ENCODE measurements at places on chromosomes 13 and 19. TPM values are rescaled to one million over a fixed set of nuclear protein-coding genes. Genes with fewer than 3 reads are reported as not detected.

The CBLC gene
- total RNA-seq: 0.25 TPM

The KLK11 gene
- total RNA-seq: not detected

GRCh38 chr13:20125783-20126165 lies 35.1 kb downstream of the GJA3 start:
- DNase-seq: no peak

DNA sequence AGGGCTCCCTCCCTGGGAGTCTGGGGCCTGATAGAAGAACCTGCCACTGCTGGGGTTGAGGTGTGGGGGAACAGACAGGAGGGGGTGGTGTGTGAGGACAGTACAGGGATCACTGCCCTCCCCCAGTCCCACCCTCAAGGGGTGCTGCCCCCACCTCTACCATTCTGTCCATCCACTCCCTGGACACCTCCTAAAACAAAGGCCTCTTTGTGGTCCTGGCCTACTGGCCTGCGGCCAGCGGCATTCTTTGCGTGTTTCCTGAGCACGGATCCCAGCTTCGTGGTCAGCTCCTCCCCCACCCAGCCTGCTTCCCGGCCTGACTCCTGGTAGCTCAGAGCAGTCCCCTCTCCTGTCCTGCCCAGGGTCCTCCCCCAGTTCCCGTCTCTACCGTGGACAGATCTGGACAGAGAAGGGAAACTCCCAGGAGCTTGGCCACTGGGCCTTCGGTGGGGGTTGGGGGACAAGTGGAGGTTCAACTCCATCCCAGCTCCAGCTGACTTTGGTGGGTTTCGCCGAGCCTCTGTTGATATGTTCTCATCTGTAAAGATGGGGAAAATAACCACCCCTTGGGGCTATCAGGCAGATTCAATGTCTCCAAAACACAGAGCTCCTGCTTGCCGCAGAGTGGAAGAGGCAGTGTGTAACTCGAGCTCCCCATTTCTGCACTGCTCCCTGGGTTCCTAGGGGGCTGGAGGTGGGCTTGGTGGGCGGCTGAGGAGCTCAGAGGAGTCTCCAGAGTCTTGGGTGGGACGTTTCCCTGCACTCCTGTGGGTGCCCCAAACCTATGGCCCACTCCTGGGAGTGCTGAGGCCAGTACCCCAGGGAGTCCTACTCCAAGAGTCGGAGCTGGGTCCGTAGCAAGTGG lies 48.7 kb downstream of the LYL1 start:
- DNase-seq: no peak

DNA sequence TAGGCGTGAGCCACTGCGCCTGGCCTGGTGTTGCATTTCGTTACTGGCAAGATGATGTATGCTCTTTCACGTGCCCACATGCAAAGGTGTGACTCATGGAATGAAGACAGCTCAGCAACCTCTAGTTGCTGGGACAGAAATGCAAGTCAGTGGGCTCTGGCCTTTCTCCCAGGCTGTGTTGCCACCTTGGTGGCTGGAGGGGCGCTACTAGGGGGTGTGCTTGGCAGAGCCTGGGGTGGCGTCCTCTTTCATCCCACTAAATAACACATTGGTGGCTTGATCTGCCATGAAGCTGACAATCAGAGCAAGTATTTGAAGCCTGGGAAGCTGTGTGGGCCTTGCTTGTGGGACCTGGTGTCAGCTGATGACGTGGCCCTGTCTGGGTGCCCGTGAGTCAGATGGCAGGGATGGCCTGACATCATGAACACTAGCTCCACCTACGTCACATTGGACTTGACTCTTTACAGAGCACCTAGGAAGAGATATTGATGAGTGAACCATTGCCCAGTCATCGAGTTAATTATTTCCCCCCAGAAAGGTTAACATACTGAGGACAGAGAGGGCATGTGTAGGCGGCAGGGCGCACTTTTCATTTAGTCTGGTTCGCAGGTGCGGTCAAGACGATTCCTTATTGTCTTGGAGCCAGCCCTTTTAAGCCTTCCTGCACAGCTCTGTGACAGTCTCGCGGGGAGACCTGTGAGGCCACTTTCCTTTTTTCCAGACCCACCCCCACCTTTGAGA lies 154.2 kb downstream of the TM9SF2 start:
- no peak for DNase-seq

DNA sequence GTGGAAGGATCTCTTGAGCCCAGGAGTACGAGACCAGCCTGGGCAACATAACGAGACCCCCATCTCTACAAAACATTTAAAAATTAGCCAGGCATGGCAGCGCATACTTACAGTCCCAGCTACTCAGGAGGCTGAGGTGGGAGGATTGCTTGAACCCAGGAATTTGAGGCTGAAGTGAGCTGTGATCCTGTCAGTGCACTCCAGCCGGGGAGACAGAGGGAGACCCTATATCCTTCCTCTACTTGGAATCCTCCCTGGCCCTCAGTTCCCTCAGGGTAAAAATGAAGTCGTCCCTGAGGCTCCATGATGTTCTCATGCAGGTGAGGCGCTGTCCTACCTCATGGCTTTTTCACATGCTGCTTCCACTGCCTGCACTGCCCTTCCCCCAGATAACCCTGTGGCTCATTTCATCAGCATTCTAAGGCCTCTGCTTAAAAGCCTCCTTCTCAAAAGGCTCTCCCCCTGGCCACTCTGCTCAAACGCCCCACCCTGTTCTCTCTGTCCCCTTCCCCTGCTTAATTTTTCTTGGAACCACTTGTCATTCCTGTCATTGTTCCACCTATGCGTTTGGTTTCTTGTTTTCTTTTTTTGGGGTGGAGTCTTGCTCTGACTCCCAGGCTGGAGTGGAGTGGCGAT lies 19.2 kb downstream of the DNM2 start:
- no peak for DNase-seq

The KIR2DL4 gene
- 0.25 TPM for total RNA-seq

GRCh38 chr19:54677217-54677616 lies 14.4 kb downstream of the LILRB4 start:
- no peak for DNase-seq

DNA sequence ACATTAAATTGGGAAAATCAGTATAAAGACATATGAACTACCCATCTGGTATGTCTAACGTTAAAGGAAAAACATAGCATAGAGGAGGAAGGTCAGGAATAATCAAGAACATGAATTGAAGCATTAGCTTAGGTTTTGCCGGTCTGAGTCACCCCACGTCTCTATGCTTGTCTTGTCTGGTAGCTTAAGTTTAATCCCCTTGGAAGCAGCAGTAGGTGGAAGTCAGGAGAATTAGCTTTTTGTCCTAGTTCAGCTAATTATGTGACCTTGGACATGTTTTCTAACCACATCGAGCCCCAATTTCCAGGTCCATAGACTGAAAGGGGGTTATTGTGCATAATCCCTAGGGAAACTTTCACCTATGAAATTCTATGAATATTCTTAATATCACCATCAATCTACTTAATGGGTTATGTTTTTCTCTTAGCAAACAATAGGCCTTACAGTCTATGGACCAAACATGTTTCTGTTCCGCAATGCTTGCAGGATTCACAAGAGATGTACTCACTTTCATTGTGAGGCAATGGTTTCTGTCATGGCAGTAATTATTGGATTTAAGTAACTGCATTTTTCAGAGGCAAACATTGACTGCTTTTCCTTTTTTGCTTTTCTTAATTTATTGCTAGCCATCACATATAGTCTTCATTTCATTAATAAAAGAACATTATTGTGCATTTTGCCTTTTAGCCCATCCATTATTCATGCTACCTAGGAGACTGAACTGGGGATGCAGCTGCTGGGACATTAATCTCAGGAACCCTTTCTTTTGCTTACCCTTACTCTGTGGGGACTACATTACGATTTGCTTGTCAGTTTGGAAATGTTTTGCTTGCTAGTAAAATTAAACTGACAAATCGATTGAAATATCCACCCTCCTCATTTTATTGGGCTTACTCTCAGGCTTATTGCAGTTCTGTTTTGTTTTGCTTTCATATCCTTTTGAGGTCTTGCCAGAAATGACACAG lies 304.8 kb upstream of the MAB21L1 start:
- DNase-seq: no peak

DNA sequence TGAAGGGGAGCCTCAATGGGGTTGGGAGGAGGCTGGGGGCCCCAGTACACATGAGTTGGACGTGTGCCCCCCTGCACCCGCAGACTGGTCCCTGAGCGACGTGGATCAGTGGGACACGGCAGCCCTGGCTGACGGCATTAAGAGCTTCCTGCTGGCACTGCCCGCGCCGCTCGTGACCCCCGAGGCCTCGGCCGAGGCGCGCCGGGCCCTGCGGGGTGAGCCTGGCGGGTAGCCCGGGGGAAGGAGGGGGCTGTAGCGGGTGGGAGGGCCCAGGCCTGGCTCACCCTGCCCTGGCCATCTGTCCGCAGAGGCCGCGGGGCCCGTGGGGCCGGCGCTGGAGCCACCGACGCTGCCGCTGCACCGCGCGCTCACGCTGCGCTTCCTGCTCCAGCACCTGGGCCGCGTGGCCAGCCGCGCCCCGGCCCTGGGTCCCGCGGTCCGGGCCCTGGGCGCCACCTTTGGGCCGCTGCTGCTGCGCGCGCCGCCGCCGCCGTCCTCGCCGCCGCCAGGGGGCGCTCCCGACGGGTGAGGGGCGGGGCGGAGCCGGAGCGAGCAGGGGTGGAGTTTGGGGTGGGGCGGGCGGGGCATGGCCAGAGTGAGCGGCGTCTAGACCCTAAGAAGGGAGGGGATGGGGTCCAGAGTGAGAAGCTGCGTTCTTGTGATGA lies 8.1 kb downstream of the PIK3R2 start:
- DNase-seq: peak; percentile 37

- DNase-seq: no peak
Measured at GRCh38 chr19:30675086-30675485, 302.9 kb downstream of the ZNF536 start.

DNA sequence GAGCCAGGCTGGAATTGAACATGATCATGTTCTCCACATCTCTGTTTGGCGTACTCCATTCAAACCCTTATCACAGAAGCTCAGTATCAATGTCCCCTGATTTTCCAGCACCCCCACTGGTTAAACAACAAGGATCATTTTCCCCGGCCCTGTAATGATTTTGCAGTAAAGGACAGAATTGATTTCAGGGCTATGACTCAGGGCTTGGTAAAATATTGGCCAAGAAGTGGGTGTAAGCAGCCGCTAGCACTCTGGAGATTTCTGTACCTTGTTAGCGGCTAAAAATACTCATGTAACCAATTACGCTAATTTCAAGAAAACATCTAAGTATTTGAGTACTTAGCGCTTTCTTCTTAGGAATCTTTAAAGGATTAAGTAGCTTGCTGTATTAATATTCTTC lies 69.5 kb upstream of the FNDC3A start:
- DNase-seq: no peak

The BRME1 gene
- 1.7 TPM for total RNA-seq

The GNG7 gene
- total RNA-seq: 6.3 TPM

- no peak for DNase-seq
Measured at GRCh38 chr13:113086031-113086750, 19.4 kb upstream of the F7 start.

GRCh38 chr19:50705422-50706019 lies 14.1 kb downstream of the SHANK1 start:
- DNase-seq: peak; percentile 14

The DKKL1 gene
- total RNA-seq: not detected

The KCNK6 gene
- 4.8 TPM for total RNA-seq

GRCh38 chr13:107284173-107284572 lies 716.2 kb upstream of the ARGLU1 start:
- no peak for DNase-seq

DNA sequence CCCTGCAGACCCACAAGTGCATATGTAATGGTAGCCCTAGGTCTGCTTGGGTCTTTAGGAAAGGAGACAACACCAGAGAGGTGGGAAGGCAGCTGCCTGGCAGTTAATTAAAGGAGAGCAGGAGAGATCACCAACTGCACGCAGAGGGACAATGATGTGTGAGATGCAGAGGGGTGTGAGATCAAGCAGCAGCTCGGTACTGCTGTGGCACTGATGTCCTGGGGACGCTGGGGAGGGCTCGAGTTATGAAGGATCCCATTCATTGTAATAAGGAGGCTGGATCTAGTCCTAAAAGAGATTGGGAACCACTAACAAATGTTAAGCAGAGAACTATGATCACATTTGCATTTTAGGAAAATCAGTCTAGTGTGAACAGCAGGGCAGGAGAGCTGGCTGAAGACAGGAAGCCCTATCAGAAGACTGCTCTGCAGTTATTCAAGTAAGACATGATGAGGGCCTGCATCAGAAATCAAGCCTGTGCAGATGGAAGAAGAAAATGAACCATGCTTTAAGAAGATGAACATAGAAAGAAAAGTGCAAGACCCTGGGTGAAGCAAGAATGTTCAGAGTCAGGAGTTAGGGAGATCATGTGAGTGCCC lies 80.4 kb downstream of the DLEU7 start:
- DNase-seq: no peak

The STOML3 gene
- total RNA-seq: not detected

DNA sequence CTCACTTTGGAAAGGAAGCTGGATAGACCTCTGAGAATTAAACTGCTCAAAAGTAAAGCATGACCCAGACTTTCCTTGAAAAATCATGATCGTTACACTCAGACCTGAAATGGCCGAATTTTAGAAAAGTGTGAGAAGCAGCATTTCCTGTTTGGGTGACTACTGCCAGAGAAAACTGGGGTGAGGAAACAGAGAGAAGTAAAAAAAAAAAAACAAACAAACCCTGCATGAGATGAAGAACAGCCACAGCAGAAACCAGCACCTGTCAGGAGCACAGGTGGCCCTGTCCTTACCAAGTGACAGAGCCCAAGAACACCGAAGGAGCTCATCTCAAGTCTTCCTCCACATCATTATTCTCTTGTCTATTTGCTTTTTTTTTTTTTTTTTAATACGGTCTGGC lies 12.0 kb upstream of the ADPRHL1 start:
- no peak for DNase-seq

The SOHLH2 gene
- not detected for total RNA-seq

The KRTDAP gene
- total RNA-seq: not detected

DNA sequence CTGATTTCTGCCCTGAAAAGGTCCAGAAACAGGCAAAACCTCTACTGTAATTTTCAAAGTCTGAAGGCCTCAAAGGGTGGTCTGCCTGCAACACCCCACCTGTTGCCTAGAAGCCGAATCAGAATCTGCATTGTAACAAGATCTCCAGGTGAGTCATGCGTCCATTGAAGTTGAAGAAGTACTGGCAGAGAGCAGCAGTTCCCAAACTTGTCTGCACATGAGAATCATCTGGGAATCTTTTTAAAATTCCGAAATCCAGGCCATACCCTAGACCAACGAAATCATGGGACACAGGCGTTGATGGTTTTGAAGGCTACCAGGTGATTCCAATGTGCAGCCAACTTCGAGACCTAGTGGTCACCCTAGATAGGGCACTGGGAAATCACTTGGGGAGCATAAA lies 16.0 kb upstream of the CLN5 start:
- DNase-seq: no peak

- DNase-seq: peak; percentile 45
Measured at GRCh38 chr19:13920940-13921747, 15.1 kb downstream of the CC2D1A start.

The GAS6 gene
- 4.7 TPM for total RNA-seq

The SMIM44 gene
- not detected for total RNA-seq

DNA sequence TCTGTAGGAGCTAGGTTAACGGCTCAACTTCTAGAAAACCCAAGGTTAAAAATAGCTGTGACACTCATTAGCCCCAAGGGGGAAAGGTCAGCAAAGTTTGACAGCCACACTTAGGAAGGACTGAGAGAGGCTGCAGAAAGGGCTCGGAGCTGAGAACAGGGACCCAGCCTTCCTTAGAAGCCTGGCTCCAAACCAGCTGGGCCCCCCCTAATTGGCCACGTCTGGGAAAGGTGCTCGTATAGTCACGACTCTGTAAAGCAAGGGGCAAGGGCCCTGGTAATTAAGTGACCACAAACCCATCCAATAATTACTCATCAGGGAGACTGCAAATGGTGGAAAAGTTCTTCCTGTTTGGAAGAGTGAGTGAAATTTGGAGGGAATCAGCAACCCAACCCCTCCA lies 90.5 kb downstream of the RNASEH2B start:
- no peak for DNase-seq

The TSHZ3 gene
- 0.77 TPM for total RNA-seq

- no peak for DNase-seq
Measured at GRCh38 chr13:110231348-110232047, 75.5 kb downstream of the COL4A1 start.
